T-helper 2 cell treated with Interferon-gamma antibody and Interleukin-4, amounts not matched to agents 5 μg/mL and 100 μg/mL, for 36 hours (primary cell): ENCODE measurements at places on chromosomes 5 and 9.

GRCh38 chr9:87668222-87668621 is 57.7 kb upstream of the CTSL start:
- DNase-seq, result no peak

GRCh38 chr5:140205952-140206351 is 31.0 kb downstream of the CYSTM1 start:
- no peak for DNase-seq

DNA sequence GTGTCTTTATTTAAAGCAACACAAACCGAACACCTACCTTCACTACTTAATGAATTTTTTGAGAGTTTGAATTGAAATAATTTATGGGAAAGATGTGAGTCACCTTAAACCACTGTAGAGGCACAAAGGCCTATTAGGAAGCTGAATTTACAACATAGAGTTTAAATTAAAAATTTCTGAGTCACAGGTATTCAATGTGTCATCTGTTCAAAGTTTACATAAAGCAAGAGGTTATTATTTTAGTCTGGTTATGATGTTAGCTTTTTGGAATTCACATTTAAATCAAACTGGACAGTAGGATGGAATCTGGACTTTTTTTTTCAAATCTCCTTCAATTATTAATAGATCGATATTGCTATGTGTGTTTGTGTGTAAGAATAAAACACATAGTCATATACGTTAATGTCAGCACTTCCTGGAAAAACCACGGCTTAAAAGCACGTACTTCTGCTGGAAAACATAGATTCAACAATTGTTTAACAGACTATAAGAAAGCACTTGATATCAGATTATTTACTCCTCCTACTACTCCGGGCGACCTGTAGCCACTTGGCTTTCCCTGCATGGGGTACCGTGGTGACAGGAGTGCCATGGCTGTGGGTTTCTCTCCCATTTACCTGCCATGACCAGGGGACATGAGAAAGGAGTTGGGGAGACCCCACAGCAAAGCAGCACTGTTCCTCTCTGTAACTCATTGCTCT is 638.6 kb downstream of the SEMA5A start:
- DNase-seq, result no peak

DNA sequence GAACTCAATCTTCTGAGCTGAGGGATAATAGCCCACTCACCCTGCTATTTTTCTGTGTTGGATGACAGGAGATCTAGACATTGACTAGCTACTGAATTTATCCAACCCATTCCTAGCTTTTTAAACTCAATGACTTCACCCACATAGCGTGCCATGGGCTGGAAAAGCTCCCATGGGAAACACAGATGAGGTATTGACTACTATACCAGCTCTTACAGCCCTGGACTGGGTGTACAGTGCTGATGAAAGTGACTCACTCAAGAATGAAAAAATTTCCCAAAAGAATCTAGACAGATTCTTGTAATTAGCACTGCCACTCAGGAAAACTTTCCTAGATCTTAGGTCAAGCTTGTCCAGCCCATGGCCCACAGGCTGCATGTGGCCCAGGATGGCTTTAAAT is 72.7 kb upstream of the NREP start:
- no peak for DNase-seq

DNA sequence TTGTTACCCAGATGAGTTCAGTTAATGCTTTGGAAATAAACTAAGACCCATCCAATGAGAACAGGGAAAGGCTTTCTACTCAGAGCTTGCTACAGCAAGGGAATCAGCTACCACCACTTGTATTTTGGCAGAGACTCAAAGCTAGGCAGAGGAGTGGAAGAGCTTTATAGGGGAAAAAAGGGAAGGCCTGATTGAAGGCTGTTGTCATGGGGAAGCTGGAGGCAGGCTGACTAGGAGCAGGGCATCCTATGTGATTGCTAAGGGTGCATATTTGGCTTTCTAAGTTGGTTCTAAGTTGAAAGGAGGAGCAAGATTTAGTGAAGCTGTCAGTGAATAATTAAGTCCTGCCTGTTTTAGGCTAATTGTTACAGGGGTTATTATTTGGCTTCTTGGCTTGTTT is 115.5 kb downstream of the PTTG1 start:
- DNase-seq, result no peak

GRCh38 chr9:71253011-71253410 is 131.6 kb upstream of the TRPM3 start:
- DNase-seq, result no peak

GRCh38 chr9:122337556-122337929 is 33.3 kb upstream of the PTGS1 start:
- no peak for DNase-seq

DNA sequence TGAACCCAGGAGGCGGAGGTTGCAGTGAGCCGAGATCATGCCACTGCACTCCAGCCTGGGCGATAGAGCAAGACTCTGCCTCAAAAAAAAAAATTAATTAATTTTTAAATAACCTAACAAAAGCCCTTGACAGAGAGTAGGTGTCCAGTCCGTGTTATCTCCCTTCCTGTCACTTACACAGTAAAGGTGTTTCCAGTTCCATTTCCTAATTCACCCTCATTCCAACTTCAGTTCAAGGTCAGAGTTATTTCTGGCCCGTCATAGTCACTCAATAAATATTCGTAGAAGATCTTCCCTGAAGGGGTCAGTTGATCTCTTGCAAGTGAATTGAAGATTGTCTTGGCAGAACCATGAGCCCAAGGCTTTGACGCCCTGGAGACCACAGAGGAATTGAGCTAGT is 16.4 kb upstream of the ERGIC1 start:
- DNase-seq, result no peak

DNA sequence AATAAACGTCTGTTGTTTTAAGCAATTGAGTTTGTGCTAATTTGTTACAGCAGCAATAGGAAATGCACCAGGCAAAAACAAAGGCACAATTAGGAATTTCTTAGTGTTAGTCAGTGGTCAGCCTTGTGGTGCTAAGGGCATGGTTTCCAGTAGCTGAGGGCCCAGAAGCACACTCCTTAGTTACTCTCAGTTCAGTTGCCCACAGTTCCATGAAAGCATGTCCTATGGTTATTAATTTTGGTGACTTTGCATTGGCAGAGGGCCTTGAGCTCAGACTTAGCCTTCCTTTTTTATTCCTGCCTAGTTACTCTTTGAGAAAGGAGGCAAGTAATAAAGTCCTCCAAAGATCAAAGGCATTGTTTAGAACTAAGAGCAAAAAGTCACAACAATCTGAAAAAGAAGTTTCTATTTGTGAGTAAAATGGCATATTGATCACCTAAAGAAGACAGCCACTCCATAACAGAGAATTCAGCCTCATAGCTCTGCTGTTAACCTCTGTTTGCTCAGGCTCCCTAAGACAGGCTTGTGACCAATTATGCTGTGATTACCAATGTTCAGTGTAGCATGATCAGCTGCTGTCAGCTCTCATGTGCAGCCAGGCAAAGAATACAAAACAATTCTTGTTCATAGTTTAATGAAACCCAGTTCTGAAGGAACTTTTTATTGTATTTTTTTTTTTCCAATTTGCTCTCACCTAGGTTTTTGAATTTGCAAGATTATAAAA is 57.0 kb upstream of the MROH2B start:
- DNase-seq, result no peak
